Left ventricle myocardium superior (tissue), 1 donor: ENCODE measurements at places on chromosomes 3 and 15. TPM values are rescaled to one million over a fixed set of nuclear protein-coding genes. Genes with fewer than 3 reads are reported as not detected.

MITF gene
- 69.4 TPM for total RNA-seq

SHC4 gene
- 2.4 TPM for total RNA-seq

CCDC191 gene
- 0.99 TPM for total RNA-seq

CSTA gene
- total RNA-seq, result 1.5 TPM

CLDN16 gene
- total RNA-seq, result not detected

CTXN2 gene
- not detected for total RNA-seq

CHRFAM7A gene
- 1.3 TPM for total RNA-seq

CEP19 gene
- total RNA-seq, result 1.0 TPM

MBD4 gene
- 19.8 TPM for total RNA-seq

MYL3 gene
- total RNA-seq, result 9,164 TPM

TRMT10C gene
- 30.6 TPM for total RNA-seq

SSUH2 gene
- total RNA-seq, result 0.57 TPM

DPPA2 gene
- not detected for total RNA-seq

PTX3 gene
- total RNA-seq, result 0.30 TPM

CRYGS gene
- total RNA-seq, result 0.55 TPM

THRB gene
- 23.1 TPM for total RNA-seq

SLC22A13 gene
- total RNA-seq, result not detected

CCR1 gene
- 2.4 TPM for total RNA-seq

TRPC1 gene
- total RNA-seq, result 8.0 TPM

TMC3 gene
- total RNA-seq, result not detected

ECE2 gene
- not detected for total RNA-seq

TJP1 gene
- total RNA-seq, result 123 TPM

TM4SF1 gene
- 112 TPM for total RNA-seq

SLC9C1 gene
- 2.3 TPM for total RNA-seq

GHSR gene
- total RNA-seq, result not detected

THAP10 gene
- total RNA-seq, result 4.7 TPM

ATP13A4 gene
- total RNA-seq, result 0.64 TPM

ATP8B4 gene
- 3.1 TPM for total RNA-seq

CD276 gene
- 39.0 TPM for total RNA-seq

GPR87 gene
- not detected for total RNA-seq

RARB gene
- 22.8 TPM for total RNA-seq

VGLL3 gene
- 3.6 TPM for total RNA-seq

ZNF385D gene
- 2.8 TPM for total RNA-seq

TRAIP gene
- total RNA-seq, result 1.2 TPM

SENP8 gene
- total RNA-seq, result 6.3 TPM

CACNA2D2 gene
- 2.8 TPM for total RNA-seq

RARRES1 gene
- 14.6 TPM for total RNA-seq

CATSPER2 gene
- 0.82 TPM for total RNA-seq

CASR gene
- not detected for total RNA-seq

FRMD5 gene
- 42.5 TPM for total RNA-seq

IMPG2 gene
- total RNA-seq, result 0.20 TPM

COL6A6 gene
- total RNA-seq, result 1.6 TPM

PDCD6IP gene
- 133 TPM for total RNA-seq

GOLGA8Q gene
- 1.1 TPM for total RNA-seq

ZNF621 gene
- 8.6 TPM for total RNA-seq

CELSR3 gene
- total RNA-seq, result 0.35 TPM

ILDR1 gene
- 0.20 TPM for total RNA-seq

HRG gene
- not detected for total RNA-seq

ADGRG7 gene
- not detected for total RNA-seq

KIF7 gene
- total RNA-seq, result 2.2 TPM

GOLGA6D gene
- not detected for total RNA-seq

SAXO2 gene
- total RNA-seq, result 2.6 TPM

SLC27A2 gene
- not detected for total RNA-seq
